Cerebellar nuclear complex (tissue), 1 donor: ENCODE measurements at places on chromosomes 13 and 19.

- peak; percentile 96 for DNase-seq
Observed at GRCh38 chr19:17305517-17306284, at the start of gene MRPL34. MRPL34 (plus strand) TSS chr19:17305872; CDS start chr19:17305893, 21 bp downstream.

- no peak for DNase-seq
Observed at GRCh38 chr19:7161292-7161691, 91.8 kb downstream of the ZNF557 start.

GRCh38 chr13:34241332-34241731 lies 423.4 kb downstream of the RFC3 start:
- no peak for DNase-seq

DNA sequence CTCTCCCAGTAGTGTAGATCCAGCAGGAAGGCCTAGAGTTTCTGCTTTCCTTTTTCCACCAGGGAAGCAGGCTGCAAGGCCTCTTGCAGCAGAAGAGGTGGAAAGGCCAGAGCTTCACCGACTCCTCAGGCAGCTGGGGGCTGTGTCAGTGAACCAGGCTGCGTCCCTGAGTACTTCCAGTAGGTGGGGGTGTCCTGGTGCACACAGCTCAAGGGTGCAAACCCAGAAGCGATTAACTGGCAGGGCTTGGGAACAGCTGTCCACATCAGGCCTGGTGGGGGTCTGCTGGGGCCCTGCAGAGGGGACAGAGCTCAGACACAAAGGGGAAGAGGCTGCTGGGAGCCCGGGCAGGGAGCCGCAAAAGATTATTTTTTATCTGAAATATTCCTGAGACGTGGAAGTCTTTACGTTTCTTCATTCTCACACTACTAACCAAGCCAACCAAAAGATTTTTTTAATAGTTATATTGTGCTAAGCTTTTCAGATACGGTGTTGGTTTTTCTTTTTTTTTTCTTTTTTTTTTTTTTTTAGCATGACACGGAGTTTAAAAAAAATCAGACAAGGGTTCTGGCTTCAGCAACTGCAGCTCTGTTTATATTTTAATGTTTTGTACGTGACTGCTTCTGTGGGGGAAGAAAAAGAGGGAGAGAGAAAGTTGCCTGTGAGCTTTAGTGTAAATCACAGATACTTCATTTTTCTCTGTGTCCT lies 11.0 kb downstream of the TSHZ3 start:
- no peak for DNase-seq

DNA sequence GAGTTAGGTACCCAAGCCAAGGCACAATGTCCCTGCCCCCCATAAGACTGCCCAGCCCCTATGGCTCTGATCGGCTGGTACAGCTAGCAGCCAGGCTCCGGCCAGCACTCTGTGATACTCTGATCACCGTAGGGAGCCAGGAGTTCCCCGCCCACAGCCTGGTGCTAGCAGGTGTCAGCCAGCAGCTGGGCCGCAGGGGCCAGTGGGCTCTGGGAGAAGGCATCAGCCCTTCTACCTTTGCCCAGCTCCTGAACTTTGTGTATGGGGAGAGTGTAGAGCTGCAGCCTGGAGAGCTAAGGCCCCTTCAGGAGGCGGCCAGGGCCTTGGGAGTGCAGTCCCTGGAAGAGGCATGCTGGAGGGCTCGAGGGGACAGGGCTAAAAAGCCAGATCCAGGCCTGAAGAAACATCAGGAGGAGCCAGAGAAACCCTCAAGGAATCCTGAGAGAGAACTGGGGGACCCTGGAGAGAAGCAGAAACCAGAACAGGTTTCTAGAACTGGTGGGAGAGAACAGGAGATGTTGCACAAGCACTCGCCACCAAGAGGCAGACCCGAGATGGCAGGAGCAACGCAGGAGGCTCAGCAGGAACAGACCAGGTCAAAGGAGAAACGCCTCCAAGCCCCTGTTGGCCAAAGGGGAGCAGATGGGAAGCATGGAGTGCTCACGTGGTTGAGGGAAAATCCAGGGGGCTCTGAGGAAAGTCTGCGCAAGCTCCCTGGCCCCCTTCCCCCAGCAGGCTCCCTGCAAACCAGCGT lies 3.0 kb upstream of the KMT2B start:
- DNase-seq = no peak

- no peak for DNase-seq
Observed at GRCh38 chr19:52871466-52871865, 14.0 kb upstream of the ZNF468 start.

- no peak for DNase-seq
Observed at GRCh38 chr13:57825066-57825465, 193.5 kb downstream of the PCDH17 start.

GRCh38 chr19:18414504-18415177 lies 4.6 kb upstream of the SSBP4 start:
- DNase-seq = no peak

GRCh38 chr19:2330632-2331284 lies 2.3 kb downstream of the SPPL2B start:
- no peak for DNase-seq

DNA sequence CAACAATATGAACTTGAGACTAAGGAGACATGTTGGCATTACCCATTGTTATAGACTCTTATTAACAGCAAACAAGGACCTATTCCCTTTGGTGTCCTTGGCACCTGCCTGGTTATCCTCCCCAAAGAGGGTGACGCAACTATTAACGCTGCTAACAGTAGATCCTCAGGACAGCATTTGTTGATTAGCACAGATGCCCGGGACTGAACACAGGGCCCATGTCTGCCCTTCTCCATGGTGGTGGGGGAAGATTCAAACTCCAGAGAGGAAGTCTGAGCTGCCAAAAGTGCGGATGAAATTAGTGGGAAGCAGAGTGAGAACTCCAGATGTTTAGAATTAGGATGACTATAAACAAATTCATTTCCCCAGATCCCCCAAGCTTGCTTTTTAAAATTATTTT lies 101.2 kb upstream of the RAP2A start:
- DNase-seq = no peak

DNA sequence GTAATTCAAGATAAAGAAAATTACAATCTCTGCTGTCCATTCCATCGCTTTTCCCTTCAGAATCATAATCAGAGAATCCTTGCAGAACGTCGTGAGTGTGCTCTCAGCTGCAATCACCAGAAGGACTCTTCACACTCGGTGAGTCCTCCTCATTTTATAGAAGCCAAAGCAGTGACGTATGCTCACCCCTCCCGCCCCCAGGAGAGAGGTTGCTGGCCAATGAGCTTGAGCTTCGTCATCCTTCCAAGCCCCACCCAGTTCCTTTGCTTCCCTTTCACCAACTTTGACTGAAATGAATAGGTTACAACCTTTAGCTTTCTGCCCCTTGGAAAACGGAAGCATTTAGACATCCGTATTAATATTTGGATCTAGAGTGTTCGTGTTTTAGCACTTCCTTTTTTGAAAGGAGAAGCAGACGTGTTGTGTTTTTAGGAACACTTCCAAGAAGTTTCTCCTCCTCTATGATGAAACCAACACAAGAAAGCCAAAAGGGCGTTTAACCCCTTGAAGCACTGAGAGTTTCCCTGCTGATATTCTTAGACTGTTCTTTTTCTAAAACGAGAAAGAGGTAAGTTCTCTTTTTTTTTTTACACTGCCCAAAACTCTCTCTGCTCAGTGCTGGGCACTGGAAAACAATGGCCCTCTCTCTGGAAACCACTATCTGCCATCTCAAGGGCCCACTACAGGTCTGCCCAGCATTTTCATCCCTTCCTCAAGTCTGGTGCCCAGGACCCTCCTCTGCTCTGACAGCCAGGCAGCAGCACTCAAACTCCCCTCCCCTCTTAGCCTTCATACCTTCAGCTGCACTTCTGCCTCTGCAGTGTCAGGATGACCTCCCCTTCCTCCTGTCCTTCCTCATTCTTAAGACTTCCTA lies 44.3 kb upstream of the CEACAM21 start:
- no peak for DNase-seq

DNA sequence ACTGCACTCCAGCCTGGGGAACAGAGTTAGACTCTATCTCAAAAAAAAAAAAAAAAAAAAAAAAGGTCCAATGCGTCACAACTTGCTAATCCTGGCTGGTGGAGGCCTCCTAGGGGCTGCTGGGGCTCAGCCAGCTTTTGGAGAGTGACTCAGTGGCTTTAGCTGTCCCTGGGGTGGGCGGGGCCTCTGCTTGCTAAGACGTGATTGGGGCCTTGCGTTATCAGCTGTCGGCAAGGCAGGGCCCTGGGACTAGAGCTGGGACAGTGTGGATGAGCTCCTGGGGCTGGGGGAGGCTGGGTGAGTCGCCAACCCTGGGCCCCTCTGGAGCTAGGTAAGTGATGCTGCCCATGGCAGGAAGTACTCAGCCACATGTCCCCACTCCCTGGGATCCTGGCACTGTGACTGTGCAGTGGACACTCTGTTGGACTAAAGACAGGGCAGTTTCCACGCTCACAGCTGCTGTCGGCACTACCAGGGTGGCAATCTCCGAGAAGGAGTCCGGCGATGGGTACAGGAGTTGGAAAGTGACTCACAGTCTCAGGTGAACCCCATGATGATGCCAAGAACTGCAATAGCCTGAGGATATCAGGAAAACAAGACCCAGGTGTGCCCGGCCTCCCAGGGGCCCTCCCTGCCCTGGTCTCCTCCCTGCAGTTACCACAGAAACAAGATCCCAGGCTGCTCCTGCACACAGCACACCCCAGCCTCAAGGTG lies 32.2 kb downstream of the F2RL3 start:
- no peak for DNase-seq

DNA sequence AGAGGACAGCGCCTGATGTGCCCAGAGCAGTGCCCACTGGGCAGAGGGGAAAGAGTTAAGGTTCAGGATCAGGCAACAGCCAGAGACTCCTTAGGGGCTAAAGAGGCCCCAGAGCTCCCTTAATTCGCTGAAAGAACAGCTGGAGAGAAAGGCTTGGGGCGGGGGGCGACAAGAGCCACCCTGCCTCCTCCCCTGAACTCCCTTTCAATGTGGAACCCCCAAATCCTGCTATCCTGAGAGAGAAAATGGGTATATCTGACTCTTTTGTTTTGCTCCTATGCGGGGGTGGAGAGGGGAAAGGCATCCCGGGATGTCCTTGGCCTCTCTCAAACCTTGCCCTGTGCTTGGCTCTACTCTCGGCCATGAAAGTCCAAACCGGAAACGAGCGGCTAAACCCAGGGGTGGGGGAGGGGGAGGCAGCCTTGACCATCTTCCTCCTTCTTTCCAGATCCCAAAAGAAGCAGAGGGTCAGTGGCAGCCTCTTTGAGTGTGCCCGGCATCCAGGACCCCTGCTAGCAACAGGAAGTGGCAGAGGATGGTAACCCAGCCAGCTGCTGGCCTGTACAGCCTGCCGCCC lies 4.7 kb downstream of the PRKACA start:
- DNase-seq = no peak

DNA sequence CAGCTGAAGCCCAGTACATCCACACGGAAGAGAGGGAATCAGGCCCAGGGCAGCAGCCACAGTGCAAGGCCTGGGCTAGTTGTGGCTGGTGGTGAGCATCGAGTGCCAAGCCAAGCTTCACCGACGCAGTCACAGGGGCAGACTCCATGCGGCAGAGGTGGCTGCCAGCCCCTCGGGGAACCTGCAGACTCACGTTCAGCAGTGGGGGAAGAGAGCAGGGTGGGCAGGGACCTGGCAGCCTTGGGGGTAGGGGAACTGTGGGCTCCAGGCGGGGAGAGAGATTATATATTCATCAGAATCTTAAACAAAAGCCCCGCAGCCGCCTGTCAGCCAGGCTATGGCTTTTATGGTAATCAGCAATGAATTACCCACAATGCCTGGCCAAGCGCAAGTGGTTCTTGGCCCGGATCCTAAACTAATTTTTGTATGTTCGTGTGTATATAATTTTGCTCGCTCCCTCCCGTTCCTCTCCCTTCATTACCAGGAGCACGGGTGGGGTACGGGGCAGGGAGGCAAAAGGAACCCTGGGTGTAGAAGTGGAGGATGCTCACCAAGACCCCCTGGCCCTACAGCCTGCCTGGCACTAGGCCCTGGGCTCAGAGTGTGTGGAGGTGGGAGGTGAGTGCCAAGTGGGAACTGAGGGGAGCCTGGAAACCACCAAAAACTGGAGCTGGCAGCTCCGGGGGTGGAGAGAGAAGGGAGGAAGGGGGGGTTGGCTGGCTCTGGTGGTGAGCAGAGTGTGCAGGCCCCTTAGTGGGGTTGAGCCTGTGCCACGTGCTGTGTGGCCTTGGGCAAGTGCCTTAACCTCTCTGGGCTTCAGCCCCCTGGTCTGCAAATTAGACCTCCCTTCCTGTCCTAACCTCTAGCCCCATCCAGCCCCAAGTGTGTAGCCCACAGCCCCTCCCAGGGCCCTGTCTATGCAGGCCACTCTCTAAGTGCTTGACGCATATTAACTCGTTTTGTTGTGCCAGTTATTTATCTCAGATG lies 31.9 kb downstream of the PTPRS start:
- no peak for DNase-seq

DNA sequence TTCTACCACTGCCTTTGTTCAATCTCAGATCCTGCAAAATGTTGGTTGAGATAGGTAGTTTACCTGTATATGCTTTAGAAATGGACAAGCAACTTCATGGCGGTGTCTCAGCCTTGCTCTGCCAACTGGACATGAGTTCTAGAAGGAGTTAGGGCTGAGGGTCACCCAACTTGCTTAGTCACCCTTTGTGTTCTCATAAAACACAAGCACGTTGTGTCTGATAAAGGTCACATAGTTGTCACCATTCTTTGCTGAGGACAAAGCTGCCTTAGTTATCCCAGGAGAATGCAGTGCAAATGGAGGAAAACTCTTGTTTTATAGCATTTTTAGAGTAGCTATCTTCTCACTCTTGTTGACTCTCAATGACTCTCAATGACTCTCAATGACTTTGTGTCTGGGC lies 218.4 kb upstream of the TMTC4 start:
- no peak for DNase-seq

- DNase-seq = no peak
Observed at GRCh38 chr13:34156841-34157365, 339.0 kb downstream of the RFC3 start.

- DNase-seq = no peak
Observed at GRCh38 chr13:43316946-43317353, 293.6 kb downstream of the DNAJC15 start.

- DNase-seq = no peak
Observed at GRCh38 chr19:6060600-6061375, 49.5 kb downstream of the RFX2 start.

DNA sequence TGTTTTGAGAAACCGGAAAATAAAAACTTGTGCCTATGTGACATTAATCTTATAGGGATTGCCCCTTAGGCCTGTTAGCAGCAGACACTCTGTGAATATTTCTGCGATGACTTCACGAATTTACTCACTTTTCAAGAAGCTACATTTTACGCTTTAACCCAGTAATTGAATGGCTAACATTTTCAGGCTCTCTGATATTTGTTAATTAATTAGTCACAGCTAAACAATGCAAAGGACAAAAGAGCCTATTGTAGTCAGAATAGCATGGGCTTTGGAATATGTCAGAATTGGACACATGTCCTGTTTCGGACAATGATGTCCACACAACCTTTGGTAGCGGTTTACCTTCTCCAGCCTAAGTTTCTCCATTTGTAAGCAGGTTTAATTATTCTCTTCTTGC lies 506.6 kb downstream of the EFNB2 start:
- DNase-seq = no peak

GRCh38 chr19:2127758-2128157 lies 23.6 kb downstream of the AP3D1 start:
- no peak for DNase-seq

GRCh38 chr19:3359015-3359918 lies 7.1 kb upstream of the NFIC start:
- no peak for DNase-seq

GRCh38 chr19:54709212-54709948 lies 14.9 kb upstream of the KIR3DL3 start:
- DNase-seq = no peak
